Activated naive CD8-positive, alpha-beta T cell treated with anti-CD3 and anti-CD28 coated beads for 36 hours (primary cell): ENCODE measurements at places on chromosomes 5 and 9. TPM values are rescaled to one million over a fixed set of nuclear protein-coding genes. Genes with fewer than 3 reads are reported as not detected.

IFNA16 gene
- total RNA-seq, result not detected

ARHGEF39 gene
- total RNA-seq, result 17.2 TPM

ADAMTS19 gene
- total RNA-seq, result not detected

FYB1 gene
- total RNA-seq, result 74.1 TPM

PARP8 gene
- 43.6 TPM for total RNA-seq

YTHDC2 gene
- 27.8 TPM for total RNA-seq

OBP2B gene
- not detected for total RNA-seq

TLE1 gene
- 0.08 TPM for total RNA-seq

RMND5B gene
- 26.2 TPM for total RNA-seq

DOCK2 gene
- 149 TPM for total RNA-seq

DNA sequence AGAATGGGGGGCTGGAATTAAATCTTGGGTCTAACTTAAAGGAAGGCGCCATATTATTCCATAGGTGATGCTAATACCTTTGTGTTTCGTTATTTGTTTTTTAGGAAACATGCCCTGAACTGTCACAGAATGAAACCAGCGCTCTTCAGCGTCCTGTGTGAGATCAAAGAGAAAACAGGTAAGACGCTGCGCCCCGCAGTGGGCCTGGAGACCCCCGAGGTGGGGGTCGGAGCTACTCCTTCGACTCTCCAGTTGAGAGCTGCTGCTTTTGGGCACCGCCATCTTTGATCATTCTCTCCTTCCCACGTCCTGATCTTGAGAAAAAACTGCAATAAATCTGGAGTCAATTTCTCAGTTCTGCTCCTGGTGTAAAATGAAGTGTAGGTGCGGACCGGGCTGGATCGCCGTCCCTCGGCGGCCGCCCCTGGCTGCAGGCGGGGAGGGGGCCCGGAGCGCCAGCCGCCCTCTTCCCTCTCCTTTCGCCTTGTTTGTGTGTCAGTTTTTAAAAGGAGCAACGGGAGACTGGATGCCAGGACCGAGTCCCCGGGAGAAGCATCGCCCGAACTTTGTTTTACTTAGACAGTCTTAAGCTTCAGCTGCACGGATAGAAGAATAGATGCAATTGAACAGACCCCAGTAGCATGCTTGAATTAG is 1.4 kb downstream of the PBX3 start:
- DNase-seq, result no peak

DNA sequence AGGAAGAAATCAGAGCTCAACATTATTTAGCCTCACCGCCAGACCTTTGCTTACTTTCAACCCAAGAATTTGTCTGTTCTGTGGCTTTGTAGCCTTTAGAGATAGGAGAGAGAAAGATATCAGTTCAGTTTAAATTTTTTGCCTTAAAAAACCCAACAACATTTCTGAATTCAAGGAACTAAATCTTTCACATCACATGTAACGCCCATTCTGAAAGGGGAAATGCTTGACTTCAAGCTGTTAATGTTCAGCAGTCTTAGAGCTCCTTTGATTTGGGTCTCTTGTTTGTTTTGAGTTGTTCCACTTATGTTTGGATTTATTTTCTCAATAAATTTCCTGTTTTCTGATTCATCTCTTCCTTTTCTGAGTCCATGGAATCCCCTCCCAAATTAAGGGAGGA is 294.5 kb downstream of the ARHGAP26 start:
- no peak for DNase-seq

DNA sequence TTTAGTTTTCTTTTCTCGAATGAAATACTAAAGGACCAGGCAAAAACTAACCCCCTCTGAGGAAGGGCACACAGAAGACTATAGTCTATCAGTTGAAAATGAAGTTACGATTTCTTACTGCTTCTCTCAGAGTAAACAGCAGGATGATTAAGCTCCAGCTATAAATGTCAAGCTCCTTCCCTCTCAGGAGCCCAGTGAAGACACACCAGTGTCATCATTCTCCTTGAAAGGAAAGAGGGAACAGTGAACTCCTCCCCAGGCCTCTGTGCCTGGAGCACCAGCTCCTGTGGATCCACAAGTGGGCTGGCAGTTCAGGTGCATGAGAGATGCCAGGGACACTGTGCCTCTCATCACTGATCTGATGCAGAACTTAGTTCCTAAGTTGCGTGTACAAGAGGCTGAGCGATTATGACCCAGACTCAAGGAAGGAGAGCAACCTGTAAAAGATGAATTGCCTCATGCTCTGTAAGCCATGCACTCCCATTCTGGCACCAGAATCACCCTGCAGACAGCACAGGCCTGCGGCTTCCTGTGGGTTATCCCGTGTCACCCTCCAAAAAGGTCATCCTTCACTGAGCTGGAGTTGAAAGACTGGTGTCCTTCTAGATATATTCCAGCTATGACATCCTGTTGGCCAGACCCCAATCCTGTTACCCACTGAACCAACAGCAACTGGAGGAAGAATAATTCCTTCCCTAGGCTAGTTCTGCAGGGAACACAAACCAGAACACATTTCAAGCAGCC is 394.0 kb downstream of the SEMA5A start:
- no peak for DNase-seq

- no peak for DNase-seq
Observed at GRCh38 chr5:88889189-88890069, 6.4 kb upstream of the MEF2C start.

DNA sequence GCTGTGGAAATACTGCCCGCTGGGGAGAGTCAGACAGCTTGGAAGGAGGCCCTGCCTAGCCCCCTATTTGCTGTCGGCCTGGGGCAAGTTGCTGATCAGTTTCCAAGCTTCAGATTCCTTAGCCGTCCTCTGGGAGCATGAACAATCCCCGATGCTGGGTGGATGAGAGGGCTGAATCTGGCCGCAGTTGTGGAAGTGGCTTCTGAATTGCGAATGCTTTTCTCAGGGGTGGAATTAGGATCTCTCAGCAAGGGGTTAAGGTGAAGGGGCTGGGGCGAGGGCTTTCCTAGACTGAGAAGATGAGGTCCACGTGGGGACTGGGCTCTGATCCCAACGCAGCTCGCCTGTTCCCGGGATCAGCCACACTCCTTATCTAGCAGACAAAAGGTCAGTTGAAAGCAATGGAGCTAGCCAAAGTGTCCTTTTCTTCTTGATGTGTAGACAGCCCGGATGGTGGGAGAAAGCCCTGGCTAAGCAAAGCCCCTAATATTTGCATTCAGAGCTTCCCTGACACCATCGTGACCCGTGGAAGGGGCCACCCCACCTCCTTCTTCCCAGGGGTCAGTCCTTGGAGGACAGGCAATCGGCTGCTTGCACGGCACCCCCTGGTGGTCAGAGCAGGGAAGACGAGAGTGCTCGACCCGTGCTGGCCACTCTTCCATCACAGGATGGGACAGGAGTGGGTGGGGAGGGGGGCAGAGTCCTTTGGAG is 54.9 kb downstream of the COL15A1 start:
- peak; percentile 60 for DNase-seq

- DNase-seq, result no peak
Observed at GRCh38 chr5:143328589-143329220, 74.8 kb downstream of the NR3C1 start.

- DNase-seq, result no peak
Observed at GRCh38 chr5:34657274-34657921, 1.3 kb downstream of the RAI14 start.

GRCh38 chr5:132595624-132596023 is 38.8 kb downstream of the RAD50 start:
- no peak for DNase-seq

DNA sequence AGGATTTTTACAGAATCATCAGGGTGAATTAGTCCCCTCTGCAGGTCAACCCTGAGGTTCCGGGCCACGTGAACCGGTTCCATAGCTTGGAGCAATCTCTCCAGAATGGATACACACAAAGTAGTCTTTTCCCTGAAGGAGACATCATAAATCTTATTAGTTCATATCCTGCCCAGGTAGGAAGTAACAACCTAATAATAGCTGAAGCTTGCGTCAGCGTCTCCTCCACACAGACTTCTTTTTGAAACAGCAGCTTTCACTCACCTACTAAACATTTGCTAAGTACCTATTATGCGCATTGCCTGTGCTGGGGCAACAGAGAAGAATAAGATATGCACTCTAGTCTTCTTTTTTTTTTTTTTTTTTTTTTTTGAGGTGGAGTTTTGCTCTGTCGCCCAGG is 9.4 kb downstream of the PSMD5 start:
- DNase-seq, result no peak

- DNase-seq, result no peak
Observed at GRCh38 chr5:180604271-180604670, 13.0 kb upstream of the SCGB3A1 start.

DNA sequence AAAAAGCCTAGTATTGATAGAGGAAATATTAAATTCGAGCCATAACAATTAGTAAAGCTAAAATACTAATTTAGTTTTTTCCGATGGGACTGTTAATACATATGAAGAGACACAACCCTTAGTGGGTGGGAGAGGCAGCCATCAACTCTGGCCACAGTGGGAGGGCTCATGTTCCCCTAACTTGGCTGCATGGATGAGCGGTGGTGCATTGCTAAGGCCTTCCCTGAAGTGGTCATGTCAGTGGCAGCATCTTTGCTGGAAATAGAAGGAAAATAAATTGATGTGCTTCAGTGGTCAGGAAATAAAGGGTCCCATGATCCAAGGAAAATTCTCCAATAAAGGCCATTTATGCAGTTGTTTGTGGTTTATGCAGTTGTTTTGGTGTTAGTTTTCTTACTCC is 33.9 kb upstream of the F2RL2 start:
- no peak for DNase-seq

GRCh38 chr9:19965336-19965735 is 176.5 kb upstream of the SLC24A2 start:
- no peak for DNase-seq

DNA sequence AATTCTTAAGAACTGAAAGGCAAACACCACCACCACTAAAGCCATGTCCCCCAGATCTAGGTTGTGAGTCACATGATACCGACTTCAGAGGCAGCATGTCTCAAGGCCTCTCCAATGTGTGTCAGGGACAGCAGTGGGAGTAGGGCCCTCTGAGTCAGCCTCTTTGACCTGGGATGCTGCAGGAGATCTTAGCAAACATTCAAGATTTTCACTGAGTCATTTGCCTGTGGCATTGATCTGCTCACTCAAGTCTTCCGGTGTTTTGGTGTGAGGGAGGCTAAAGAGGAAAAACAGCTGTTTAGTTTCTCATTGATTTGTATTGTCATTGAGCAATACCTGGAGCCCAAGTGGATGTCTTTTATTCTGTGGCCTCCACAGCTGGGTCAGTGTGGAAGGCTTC is 36.1 kb downstream of the TMC1 start:
- DNase-seq, result peak; percentile 25

DNA sequence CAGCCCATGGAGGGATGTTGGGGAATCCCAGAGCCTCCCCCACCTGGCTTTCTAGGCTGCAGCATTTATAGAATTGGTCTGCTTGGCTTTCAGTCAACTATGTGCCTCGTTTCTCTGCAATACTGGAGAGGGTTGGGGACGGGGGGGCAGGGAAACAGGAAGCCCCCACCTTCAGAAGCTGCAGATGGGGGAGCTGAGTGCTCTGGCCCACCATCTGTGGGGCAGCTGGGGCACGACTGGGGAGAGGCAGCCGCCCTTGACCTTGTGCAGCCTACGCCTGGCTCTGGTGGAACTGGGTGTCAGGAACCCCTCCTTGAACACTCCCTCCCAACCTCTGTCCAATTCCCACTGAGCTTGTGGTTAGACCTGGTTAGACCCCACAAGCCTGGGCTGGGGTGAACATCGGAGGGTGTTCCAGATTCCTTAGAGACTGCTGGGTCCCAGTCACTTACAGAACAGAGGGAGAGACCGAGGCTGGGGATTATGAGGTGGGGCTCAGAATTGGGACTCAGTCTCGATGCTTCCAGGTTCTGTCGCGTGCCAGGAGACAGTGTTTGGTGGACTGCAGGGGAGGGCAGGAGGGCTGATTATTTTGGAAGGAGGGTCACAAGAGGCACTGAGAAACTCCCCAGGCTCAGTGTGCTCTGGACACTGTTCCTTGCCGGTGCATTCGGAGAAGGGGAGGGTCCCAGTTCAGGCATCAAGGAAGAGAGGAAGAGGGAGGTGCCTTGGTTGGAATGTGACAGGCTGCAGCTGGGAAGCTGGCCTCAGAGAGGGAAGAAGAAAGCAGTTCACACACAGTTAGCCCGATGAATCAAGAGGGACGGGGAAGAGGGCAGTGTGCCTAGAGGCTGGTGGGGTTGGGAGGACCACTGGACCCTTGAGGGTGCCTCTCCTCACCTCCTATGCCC is 25.6 kb downstream of the COL27A1 start:
- no peak for DNase-seq

DNA sequence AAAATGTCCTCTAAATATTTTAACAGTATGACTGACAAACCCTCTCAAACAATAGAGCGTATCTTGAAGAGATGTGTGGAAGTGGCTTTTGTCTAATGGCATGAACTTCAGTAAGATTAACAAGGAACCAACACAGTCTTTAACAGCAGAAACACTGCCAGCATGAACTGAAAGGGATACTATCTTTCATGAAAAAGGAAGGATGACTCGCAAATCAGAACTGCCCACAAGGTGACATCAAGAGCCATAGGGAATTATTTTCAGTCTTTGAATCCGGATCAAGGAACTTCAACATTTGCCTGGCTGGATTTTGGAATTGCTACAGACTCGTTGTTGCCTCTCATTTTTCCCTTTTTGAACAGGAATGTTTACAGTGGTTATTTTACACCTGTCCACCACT is 5.1 kb upstream of the HEXB start:
- no peak for DNase-seq

DNA sequence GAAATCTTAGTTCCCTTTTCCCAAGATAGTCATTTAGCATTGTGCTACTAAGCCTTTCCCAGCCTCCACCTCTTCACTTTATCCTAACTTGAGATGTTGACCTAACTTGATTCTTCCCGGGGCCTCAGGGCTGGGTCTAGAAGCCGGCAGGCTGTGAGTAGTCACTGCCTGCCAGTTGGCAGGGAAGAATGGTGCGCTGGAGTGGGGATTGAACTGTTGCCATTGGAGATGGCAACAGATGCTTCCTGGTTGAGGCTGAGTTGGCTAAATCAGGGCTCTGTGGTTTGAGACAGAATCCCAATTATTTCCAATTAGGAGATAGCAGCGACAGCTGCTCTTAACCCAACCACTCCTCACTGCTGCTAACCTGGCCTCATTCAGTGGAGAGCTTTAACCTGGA is 343.1 kb downstream of the BRINP1 start:
- DNase-seq, result no peak

DNA sequence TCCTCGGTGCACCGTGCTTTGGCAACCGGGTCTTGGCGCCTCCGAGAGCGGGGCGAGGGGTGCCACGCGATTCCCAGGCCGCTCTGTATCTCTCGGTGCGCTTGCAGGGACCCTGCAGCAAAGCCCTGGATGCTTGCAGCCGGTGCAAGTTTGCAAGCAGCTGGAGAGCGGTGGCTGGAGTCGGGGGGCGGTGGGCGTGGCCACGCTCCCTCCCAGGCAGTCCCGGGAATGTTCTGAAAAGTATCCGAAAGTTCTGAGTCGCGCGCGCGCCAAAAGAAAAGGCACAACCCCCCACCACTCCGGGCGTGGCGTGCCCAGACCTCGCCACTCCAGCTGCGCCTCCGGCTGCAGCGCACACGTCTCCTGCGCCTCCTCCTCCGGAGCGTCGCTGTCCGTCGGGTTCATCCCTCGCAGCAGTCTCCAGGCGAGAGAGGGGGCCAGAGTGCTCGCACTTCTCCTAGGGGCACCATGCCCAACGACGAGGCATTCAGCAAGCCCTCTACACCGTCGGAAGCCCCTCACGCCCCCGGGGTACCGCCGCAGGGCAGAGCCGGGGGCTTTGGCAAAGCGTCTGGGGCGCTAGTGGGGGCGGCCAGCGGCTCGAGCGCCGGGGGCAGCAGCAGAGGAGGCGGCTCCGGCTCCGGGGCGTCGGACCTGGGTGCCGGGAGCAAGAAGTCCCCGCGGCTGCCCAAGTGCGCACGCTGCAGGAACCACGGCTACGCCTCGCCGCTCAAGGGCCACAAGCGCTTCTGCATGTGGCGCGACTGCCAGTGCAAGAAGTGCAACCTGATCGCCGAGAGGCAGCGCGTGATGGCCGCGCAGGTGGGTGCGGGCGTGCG is at the start of gene DMRT1:
DMRT1 (plus strand) TSS at position 327 of the 839 bp plus-strand sequence; CDS start at position 469, 142 bp downstream.
- no peak for DNase-seq
